ENCODE measurements at places on chromosomes 12 and 14.

GRCh38 chr14:99742074-99742473 lies 51.1 kb upstream of the EML1 start:
- DNase-seq, result no peak

GRCh38 chr12:63353559-63353958 lies 202.6 kb upstream of the AVPR1A start:
- DNase-seq, result no peak

GRCh38 chr12:52407918-52408317 lies 1.8 kb upstream of the KRT82 start:
- no peak for DNase-seq

- DNase-seq, result no peak
Observed at GRCh38 chr12:5076761-5077160, 33.1 kb downstream of the KCNA5 start.

DNA sequence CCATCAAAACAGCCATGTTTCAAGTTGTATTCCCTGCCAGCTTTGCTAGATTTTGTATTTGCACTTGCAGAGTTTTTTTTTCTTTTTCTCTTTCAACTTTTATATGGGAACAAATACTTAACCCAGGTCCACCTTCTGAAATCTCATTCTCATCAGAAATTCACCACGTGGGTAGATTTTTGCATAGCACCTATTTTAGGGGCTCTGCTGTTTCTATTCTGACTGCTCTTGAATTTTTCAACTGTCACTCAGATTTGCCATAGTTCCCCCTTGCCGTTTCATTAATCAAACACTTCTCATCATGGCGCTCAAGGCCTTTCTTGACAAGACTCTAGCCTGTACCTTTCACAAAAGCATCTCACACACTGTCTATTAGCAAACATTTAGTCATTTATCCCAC lies 767.2 kb downstream of the VRK1 start:
- no peak for DNase-seq

DNA sequence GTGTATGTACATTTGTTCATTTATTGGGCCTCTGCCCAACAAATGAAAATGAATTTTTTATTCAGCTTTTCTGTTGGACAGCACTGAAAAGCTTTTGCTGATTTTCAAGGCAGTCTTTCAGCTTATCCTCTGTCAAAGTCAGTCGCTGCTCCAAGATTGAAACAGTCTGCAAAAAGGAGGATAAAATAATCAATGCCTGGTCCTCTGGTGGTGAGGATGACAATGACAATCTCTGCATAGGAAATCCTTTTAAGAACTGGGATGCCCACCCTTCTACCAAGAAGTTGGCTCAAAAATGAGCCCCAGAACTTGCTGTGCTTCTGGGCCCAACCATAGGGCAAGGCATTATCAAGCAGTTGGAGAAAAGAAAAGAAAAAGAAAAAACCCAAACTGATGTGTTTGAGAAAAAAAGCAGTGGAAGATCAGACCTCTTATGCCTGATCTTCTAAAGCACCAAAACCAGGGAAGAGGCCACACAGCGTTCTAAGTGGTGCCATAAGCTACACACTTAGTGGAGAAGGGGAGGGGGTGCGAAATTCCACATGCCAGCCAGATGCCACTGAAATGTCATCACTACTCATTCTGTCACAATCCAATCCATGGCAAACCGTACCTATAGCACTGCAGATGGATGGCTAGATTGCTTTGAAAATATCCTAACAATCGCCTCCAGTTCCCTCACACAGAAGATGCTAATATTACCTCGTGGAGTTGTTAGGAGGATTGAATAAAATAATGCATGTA lies 69.0 kb upstream of the DUSP6 start:
- no peak for DNase-seq

DNA sequence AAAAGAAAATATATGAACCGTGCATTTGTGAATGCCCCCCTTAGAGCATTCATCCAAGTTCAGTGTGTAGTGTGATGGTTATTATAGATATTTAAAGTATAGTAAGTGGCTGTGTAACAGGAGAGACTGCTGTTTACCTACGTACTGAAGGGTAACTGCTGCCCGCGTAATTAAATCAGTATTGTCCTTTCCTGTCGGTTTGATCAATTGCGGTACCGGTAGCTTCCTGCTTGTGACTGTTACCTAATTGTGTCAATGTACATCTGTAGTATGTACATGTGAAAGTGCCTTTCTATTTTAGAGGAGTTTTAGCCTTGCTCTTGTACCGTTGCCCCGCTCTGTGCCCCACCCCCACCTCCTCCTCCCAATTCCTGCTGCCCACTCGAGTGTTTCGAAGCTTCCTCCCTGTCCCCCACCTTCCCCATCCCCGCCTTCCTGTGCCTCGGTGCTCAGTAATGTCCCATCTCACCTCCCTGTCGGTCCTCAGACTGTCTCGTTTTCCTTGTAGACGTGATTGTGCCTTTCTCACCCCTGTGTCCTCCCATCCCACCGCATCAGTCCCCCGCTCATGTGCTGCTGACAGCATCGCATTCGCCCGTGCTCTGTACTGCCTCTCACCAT lies 75.0 kb downstream of the KICS2 start:
- DNase-seq, result no peak

- DNase-seq, result no peak
Observed at GRCh38 chr14:88986146-88986841, 161.8 kb downstream of the TTC8 start.

GRCh38 chr12:132475304-132476037 lies 14.5 kb upstream of the FBRSL1 start:
- no peak for DNase-seq

GRCh38 chr14:21399311-21399870 lies 15.6 kb upstream of the SUPT16H start:
- DNase-seq, result no peak

GRCh38 chr12:42886160-42886559 lies 296.6 kb upstream of the PRICKLE1 start:
- DNase-seq, result no peak

- DNase-seq, result no peak
Observed at GRCh38 chr14:94971750-94972149, 185.6 kb downstream of the DICER1 start.

DNA sequence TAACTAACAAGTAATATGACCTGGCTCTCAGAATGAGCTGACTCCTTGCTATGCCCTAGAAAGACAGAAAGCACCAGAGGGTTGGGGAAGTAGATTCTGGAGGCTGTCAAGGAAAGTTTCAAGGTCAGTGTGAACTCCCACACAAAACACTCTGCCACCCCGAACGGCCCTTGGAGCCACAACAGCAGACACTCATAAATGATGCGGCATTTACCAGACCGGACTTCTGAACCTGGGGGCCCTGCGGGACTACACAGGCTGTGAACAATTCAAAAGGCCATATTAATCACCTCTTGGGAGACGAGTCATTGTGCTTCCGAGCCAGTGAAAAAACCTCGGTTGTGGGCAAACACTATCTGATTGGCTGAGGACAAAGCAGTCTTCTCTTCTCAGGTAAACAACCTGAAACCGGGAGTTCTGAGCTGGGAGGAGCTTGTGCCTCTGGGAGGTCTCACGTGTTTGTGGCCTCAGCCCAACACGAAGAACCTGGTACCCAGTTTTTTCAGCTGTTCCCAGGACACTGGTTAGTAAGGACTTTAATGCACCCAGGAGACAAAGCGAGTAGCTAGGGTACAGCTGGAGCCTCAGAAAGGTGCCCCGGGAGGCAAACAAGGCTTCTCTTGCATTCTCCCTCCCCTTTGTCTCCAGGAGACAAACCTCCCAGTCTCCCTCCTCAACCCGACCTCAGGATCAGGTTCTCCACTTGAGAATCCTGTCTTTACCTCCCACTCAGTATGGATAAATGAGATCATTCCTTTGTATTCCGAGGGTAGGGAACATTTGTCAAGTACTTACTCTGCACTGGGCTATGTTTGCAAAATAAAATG lies 35.3 kb downstream of the VWF start:
- no peak for DNase-seq

DNA sequence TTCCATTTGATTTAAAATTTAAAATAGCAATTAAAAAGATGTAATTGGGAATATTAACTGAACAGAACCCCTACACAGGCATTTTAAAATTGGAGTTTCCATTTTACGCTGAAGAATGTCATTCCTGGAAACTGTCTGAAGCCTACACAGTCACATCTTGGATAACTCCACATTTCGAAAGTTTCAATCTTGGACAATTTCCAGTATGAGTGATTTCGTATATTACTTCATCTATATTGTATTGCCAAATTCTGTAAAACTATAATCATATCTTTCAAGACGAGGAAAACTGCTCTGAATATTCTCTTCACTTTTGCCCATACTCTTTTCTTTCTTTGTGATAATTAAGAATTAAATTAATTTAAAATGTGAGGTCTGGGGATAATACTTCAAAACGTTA lies 194.2 kb upstream of the ABCD2 start:
- no peak for DNase-seq

GRCh38 chr12:119780786-119781434 lies 96.2 kb downstream of the CIT start:
- no peak for DNase-seq

DNA sequence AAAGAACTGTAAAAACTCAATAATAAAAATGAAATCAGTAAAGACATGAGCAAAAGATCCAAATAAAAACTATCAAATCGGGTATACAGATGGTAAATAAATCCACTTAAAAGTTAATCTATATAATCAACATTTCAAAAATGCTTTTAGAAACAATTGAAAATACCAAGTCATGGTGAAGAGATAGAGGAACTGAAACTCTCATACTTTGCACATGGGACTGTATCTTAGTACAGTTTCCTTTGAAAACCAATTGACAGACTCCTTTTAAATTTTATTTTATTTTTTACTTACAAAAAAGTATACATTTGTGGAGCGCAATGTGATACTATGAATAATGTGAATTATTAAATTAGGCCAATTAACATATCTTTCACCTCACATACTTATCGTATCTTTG lies 98.6 kb upstream of the FAR2 start:
- DNase-seq, result no peak

GRCh38 chr14:104345621-104346462 lies 207.5 kb downstream of the KIF26A start:
- no peak for DNase-seq

DNA sequence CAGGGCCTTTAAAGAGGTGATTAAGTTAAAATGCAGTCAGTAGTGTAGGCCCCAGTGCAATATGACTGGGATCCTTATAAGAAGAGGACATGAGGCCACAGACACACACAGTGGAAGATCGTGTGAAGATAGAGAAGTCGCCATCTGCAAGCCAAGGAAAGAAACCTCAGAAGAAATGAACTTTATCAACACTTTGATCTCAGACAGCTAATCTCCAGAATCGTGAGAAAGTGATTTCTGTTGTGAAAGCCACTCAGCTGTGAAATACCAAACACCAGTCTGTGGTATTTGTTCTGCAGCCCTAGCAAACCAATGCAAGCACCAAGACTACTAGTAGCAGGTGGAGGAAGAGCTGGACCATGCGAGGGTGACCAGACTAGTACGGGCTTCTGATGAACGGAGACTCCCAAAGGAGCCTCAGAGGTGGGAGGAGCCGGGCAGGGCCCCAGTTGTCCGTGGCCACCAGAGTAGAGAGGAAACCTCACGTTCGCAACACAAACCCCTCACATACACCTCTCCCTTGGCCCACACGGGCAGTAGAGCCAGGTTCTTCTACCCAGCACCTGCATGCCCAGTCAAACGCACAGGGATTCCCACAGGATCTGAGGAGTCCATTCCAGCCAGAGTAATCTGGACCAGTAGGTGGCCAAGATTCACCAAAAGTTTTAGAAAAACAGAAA lies 243.0 kb downstream of the TTC8 start:
- no peak for DNase-seq

DNA sequence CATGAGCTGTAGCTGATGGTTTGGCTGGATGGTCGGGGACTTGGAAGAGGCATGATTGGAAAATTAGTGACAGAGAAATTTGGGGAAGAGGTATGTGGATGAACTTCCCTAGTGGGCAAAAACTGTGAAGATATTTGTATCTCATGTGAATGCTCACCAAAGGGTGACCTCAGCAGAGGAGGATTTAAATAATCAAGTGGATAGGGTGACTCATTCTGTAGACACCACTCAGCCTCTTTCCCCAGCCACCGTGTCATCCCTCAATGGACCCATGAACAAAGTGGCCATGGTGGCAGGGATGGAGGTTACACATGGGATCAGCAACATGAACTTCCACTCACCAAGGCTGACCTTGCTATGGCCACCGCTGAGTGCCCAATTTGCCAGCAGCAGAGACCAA lies 60.8 kb upstream of the KRAS start:
- DNase-seq, result no peak

GRCh38 chr12:71627438-71628002 lies 36.1 kb downstream of the ZFC3H1 start:
- no peak for DNase-seq

- no peak for DNase-seq
Observed at GRCh38 chr12:12056951-12057350, 13.8 kb upstream of the BCL2L14 start.

DNA sequence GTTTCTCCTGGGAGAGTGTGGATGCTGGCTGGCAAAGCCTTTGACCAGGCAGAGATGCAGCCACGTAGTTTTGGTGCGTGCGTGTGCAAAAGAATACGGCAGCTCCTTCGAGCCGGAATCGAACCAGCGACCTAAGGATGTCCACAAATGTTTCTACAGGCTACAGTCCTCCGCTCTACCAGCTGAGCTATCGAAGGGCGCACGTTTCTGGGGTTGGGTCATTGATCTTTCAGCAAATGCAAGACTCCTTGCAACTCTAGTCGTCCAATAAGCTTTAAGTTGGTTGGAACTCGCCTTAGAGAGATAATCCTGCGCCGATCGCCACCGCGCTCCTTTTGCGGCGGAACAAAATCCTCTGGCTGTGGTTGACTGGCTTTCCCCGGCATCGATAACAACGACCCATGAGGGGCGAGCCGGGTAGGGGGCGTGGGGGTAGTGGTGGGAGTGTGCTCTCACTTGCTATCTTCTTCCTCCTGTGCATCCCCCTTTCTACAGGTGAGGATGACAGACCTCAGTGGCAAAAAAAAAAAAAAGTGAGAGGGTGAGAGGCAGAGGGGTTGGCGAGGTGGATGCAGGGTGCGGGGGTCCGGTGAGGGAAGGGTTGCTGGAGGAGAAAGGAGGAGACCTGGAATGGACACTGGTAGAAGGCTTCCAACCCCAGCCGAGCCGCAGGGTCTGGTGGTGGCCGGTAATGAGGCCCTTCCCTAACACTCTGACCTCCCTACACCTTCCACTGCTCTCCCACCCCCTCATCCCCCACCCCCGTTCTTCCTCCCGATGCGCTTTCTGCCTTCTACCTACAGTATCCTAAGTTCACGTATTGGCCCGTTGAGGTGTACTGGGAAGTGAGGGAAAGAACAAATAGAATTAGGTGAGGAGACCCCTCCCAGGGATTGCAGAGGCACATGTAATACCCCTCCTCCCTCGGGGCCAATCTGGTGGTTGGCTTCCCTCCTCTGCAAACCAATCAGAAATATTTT lies 11.8 kb upstream of the OR6S1 start:
- DNase-seq, result no peak

GRCh38 chr12:98973395-98973794 lies 328.3 kb downstream of the APAF1 start:
- DNase-seq, result no peak

Data from stimulated activated CD8-positive, alpha-beta memory T cell treated with anti-CD3 and anti-CD28 coated beads, Interleukin-4, amount 100 ng/mL, for 1 hour (primary cell).